Fibroblast of the conjunctiva (primary cell): ENCODE measurements at places on chromosomes 11 and 22.

GRCh38 chr11:111460856-111461255, 51.3 kb downstream of the BTG4 start:
- no peak for DNase-seq

DNA sequence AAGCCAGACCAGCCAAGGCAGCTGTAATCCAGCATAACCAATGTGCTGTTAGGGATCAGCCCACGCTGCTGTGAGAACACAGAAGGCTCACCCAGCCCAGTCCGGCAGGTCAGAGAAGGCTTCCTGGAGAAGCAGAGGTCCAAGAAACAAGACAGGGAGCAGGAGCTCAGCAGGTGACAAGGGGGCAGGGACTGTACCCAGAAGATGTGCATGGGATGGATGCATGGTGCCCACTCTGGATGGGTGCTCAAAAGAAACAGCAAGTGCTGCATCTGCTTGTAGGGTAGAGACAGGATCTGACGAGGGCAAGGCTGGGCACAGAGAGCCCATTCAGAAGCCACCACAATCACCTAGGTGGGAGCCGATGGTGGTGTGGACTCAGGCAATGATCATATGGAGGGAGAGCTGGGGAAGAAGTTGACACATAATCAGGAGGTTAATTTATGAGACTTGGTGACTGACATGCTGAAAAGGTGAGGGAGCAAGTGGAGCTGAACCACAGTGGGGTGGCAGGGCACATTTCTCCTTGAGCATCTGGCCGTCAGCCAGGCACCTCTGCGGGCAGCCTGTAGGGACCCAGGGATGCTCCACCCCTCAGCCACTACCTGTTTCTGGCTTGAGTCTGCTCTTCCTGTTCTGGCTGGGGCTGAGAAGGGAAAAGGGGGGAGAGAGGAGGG, 102.3 kb upstream of the DRD2 start:
- no peak for DNase-seq

- DNase-seq: no peak
These were observed 61.3 kb upstream of the CLNS1A start for GRCh38 chr11:77698896-77699295.

DNA sequence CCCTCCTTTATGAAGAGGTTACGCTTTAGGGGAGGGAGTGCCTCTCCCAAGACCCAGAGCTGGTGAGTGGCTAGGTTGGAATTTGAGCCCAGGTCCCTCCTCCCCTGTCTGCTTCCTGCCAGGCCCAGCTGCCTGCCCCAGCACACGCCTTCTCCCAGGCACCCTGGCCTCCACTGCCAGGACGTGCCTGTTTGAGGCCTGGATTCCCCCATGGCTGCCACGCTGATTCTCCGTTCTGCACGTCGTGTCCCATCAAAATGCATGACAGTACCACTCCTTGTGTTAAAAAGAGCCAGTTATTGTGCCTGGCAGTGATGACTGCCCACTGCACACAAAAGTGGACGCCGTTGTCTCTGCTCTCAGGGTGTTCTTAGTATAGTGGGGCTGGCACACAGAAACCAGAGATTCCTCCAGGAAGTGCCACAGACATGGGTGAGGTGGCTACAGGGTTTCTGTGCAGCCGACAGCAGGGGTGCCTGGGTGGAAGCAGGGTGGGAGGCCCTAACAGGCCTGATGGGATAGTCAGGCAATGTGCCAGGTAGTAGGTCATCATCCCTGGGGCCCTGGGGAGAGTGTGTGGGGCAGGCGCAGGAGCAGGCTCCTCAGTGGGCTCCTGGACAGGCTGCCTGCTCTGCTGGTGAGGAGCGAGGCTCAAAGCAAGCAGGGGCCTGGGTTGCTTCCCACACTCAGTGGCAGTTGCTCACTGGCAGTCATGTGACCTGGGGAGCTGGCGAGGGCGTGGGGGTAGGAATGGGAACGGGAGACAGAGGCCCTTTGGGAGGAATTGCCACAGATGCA, 24.2 kb downstream of the MED15 start:
- DNase-seq: no peak

DNA sequence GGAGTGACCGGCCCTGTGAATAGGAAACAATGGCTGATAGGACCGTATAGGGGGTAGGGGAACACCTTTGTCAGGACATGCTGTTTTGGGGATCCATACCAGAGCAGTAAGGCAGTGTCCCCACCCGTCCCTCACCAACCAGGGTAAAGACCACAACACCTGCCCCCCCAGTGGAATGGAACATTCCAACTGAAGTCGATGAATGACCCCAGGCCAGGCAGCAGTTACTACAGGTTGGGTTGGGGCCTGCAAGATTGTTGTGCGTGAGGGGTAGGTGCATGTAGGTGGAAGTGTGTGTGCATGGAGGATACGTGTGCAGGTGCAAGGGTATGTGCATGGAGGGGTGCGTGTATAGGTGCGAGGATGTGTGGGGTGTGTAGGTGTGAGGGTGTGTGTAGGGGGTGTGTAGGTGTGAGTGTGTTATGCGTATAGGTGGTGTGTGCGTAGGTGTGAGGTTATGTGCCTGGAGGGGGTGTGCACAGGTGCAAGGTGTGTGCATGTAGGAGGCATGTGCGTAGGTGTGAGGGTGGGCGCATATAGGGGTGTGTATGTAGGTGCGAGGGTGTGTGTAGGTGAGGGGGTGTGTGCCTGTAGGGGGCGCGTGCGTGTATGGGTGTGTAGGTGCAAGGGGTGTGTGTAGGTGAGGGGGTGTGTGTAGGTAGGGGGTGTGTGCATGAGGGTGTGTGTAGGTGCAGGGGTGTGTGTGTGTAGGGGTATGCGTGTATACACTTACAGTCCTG, 32.9 kb downstream of the PISD start:
- no peak for DNase-seq

- DNase-seq: peak; percentile 37
These were observed 9.3 kb upstream of the GLB1L3 start for GRCh38 chr11:134266841-134267251.

GRCh38 chr11:73308961-73309919, 1.2 kb downstream of the ARHGEF17 start:
- DNase-seq: peak; percentile 91

GRCh38 chr22:38504731-38505540, 1.2 kb downstream of the DDX17 start:
- DNase-seq: no peak

DNA sequence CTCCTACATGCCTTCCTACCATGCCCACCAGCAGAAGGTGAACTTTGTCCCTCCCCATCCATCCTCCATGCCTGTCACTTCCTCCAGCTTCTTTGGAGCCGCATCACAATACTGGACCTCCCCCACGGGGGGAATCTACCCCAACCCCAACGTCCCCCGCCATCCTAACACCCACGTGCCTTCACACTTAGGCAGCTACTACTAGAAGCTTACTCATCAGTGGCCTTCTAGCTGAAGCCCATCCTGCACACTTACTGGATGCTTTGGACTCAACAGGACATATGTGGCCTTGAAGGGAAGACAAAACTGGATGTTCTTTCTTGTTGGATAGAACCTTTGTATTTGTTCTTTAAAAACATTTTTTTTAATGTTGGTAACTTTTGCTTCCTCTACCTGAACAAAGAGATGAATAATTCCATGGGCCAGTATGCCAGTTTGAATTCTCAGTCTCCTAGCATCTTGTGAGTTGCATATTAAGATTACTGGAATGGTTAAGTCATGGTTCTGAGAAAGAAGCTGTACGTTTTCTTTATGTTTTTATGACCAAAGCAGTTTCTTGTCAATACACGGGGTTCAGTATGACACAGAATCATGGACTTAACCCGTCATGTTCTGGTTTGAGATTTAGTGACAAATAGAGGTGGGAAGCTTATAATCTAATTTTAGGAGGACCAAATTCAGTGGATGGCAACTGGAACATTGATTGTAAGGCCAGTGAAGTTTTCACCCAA, 56.1 kb downstream of the KCNJ1 start:
- DNase-seq: no peak

- no peak for DNase-seq
These were observed 1.1 kb upstream of the EMID1 start for GRCh38 chr22:29204455-29205183.

DNA sequence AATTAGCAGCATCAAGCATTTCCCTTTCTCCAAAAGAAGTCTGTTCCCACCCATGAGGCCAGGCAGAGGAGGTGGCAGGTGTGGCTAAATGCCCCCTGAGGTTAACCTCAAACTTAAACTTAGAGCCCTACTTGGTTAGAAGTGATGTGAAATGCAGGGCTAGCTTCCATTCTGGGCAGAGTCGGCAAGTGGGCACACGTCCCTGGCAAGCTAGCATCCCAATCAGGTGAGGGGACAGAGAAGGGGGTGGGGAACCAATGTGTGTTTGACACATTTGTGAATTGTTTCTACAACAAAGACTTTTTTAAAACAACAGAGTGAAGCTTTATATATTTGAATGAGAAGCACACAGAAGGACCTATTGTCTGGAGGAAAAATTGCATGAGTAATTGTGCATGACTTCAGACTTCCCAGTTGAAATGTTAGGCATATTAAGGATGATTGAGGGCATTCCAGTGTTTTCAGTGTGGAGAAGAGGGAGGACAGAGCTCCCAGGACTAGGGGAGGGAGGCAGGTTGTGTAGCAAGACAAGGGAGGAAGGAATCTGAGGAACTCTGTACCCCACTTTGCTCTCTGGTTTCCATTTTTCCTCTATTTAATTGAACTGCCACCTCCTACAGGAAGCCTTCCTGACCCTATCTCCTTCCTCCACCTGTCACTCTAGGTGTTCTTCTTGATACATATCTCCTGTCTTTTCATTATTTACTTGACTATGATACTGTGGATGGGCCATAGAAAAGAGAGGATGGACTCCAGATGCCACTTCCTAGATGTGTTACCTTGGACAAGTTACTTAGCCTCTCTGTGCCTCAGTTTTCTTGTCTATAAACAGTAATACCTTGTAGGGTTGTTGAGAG, 83.3 kb upstream of the PICALM start:
- no peak for DNase-seq

DNA sequence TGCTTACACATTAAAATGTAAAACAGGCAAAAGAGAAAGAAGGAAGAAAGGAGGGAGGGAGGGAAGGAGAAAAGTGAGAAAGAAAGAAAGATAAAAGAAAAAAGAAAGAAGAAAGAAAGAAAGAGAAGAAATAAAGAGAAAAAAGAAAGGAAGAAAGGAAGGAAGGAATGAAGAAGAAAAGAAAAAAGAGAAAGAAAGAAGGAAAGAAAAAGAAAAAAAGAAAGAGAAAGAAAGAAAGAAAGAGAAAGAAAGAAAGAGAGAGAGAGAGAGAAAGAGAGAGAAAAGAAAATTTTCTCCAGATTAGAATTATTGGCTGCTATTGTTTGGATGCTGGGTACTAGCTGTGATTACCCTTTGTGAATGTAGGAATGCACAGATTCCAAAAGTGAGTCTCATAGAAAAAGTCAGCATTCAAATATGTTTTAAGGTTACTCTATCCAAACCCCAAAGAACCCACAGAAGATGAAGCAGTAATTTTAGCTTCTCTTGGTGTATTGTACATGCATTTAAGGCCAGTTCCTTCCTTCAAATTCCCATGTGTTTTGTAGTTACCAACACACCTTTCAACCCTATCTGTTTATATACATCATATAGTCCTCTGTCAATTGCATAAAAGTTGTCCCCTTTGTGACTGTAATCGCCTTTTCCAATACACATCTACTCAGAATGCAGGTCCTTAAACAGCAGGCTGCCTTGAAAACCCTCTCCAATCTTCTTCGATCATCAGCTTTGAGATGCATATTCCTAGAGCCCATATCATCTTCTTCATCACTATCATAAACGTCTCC, 789 bp upstream of the FAM111A start:
- DNase-seq: no peak

DNA sequence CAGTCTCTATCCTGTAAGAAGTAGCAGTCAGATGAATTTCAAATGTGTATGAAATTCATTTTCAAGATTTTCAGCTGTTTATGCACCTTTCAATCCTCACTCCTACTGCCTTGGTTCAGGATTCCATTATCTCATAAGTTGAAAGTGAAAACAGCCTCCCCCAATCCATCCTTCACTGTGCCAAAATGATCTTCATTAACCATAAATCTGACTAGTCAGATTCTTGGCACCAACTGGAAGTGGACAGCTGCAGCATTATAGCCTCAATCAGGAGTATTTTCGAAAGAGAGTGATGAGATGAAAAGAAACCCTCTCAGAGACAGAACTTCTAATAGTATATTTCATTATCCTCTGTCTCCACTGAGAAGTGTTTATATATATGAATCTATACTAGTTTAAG, 365.3 kb upstream of the PDGFD start:
- no peak for DNase-seq

DNA sequence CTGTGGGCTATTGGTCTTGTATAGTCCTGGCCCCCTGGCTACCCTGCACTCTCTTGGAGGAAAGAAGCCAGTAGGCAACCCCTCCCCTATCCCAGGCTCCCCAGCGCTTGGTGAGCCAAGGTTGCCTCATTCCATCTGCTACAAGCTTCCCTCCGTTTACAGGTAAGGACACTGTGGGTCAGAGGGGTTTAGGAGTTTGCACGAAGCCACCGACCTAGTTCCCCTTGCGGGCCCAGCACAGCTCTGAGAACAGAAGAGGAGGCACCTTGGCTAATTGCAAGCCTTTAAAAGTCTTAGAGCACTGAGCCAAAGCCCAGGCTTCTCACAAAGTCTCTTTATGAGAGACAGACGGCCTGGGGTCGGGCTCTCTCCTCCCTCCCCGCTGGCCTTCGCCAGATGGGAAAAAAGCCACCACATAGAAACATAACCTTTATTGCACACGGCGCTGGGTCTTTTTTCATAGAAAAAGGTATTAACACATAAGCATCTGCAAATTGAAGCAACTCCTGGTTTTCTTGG, 99.8 kb downstream of the CEP164 start:
- no peak for DNase-seq

GRCh38 chr11:5689551-5689983, at the start of gene TRIM22:
TSS of gene TRIM22 (plus strand) at chr11:5689790. CDS start at chr11:5696233, 6,443 bp downstream.
- peak; percentile 31 for DNase-seq

GRCh38 chr11:9565822-9566560, 7.5 kb upstream of the WEE1 start:
- DNase-seq: peak; percentile 100

DNA sequence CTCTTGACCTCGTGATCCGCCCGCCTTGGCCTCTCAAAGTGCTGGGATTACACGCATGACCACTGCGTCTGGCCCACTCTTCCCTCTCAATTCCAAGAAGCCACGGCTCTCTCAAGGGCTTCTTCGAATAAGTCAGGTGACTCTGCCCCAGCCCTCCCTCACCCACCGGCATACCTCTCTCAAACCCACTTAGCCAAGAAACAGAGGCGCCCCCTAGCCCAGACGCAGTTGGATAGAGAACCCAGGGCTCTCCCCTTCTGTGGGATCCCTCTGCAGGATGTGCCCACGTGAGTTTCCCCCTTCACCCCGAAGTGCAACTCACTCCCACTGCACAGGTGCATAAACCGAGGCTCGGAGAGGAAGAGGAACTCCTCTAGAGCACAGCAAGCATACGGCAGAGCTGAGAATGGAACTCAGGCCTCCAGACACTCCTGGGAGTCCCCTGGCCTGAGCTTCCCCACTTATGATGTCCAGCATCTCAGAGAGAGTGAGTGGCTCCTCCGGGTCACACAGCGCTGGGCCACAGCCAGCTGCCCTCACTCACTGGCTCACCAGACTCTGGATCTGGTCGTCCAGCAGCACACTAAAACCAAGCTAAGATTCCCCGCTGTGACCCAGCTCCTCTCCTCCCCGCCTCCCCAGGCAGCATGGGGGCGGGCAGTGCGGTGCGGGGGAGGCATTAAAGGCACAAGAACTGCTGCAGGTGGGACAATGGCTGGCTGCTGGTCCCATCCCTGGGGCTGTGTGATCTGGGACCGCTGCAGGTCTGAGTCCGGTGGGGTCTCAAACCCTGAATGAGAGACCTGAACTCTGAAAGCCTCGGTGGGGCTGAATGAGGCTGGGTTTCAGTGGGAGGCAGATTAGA, 16.8 kb upstream of the RGL4 start:
- no peak for DNase-seq
